Stimulated activated naive CD4-positive, alpha-beta T cell (primary cell): ENCODE measurements at places on chromosomes 11 and 22.

- DNase-seq: no peak
Measured at GRCh38 chr22:43894122-43894521, 2.3 kb upstream of the PNPLA5 start.

GRCh38 chr22:28955817-28956216 is 72.4 kb downstream of the ZNRF3 start:
- peak; percentile 47 for DNase-seq

- peak; percentile 14 for DNase-seq
Measured at GRCh38 chr11:44066732-44067141, 667 bp downstream of the ACCS start.

- no peak for DNase-seq
Measured at GRCh38 chr11:69520186-69520916, 38.9 kb downstream of the LINC01488 start.

- no peak for DNase-seq
Measured at GRCh38 chr22:49565516-49565855, 262.2 kb downstream of the BRD1 start.

DNA sequence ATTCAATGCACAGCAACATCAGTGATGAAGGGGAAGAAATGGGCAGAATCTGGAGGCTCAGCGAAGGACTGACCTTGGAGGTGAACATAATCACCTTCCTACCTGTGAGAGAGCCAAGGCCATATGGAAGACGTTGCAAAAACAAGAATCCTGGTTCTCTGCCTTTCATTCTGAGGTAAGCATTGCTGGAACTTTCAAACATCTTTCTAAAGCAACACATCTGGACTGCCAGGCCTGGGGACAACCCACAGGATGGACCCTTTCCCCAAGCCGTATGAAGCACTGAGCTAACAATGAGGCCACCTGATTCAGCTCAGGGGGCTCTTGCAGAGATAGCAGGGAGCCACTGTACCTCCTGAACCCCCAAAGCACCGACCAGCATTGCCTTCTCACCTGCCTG is 70.5 kb downstream of the ETS1 start:
- DNase-seq: no peak

DNA sequence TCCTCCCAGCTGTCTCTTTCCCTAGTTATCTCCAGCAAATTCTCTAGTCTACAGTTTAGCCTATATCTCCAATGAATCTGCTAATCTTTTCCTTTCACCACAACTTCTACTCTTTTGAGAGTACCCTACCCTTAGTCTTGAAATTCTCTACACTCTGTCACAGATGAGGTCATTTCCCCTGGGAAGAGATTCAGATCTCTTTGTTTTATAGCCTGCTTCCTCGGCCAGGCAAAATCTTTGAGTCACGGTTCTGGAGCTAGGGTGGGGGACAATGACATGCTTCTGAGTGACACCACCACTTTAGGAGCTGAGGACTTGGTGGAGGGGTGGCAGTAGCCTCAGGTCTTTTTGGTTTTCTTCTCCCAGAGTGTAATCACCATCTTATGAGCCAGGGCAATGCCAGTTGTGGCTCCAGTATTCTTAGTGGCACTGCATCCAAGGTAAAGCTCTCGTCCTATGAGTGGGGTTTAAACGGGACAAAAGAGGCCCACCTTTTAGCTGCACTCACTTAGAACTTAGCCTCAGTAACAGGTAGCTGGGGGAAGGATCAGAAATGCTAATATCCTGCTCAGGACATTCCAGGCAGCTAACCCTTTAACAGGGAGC is 98.5 kb upstream of the RRM1 start:
- DNase-seq: no peak

GRCh38 chr11:13972043-13972910 is 9.8 kb downstream of the SPON1 start:
- DNase-seq: no peak

- no peak for DNase-seq
Measured at GRCh38 chr11:46808799-46809431, 37.2 kb downstream of the CKAP5 start.

GRCh38 chr22:20792221-20792965 is 18.5 kb downstream of the SERPIND1 start:
- DNase-seq: no peak

GRCh38 chr11:71282581-71283351 is 30.4 kb upstream of the SHANK2 start:
- no peak for DNase-seq

GRCh38 chr11:119752946-119753345 is 23.9 kb upstream of the NECTIN1 start:
- DNase-seq: no peak
